ENCODE measurements at places on chromosomes 5 and 9.

DNA sequence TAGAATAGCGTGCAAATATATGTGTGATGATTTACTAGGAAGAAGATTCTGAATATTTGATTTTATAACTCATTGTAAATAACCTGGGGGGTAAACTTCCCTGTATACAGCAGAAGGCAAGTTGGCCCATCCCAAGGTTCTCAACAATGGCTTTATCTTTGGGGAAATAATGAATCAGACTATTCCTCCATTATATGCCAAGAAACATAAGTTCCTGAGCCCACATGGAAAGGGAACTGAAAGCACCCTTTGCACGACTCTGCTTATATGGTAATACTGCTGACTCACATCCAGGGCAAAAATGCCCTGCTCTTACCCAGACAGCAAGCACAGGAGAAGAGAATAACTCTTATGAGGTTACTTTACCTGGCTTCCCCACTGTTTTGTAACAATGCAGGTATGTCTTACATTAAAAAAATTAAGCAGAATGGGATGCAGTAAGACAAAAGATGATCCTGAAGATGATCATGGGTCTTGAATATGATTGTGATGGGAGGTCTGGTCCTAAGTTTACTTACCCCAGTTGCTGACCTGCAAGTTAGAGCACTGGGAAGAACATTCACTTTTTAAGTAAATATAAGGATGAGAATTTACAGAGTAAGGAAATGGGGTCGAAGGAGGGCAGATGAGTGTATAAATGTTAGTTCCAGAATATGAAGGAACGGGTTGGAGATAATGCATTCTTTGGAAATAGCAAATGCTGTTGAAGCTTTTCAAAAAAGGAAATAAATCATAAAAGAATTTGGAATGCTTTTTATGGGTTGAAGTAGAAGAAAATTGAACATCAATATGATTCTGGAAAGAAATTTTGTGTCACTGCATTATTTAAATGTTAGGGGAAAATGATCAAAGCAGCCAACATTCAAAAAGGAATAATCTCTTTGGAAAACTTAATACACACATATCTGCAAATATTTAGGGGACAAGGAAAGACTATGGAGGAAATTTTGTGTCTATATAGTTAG, 428.4 kb upstream of the MPDZ start:
- H3K4me1 ChIP-seq, result no peaks in the 10 kb centered on the region
- H3K4me3 ChIP-seq, result no peak overlapping the region
- DNase-seq, result no peak

GRCh38 chr9:28899267-28899666, 1326.0 kb upstream of the C9orf72 start:
- H3K27ac ChIP-seq, result no peak overlapping the region
- no peak for DNase-seq
- H3K36me3 ChIP-seq, result no peaks in the 10 kb centered on the region
- no peak overlapping the region for H3K4me3 ChIP-seq
- no peaks in the 10 kb centered on the region for H3K4me1 ChIP-seq
- no peaks in the 10 kb centered on the region for H3K27me3 ChIP-seq

- H3K4me3 ChIP-seq, result no peak overlapping the region
- peaks cover 2% of the 10 kb centered on the region for H3K4me1 ChIP-seq
- no peak for DNase-seq
- H3K36me3 ChIP-seq, result no peaks in the 10 kb centered on the region
- no peak overlapping the region for H3K27ac ChIP-seq
Observed at GRCh38 chr5:178419196-178419595, 171.0 kb downstream of the COL23A1 start.

GRCh38 chr9:104879555-104880309, 48.2 kb downstream of the ABCA1 start:
- no peak overlapping the region for H3K4me3 ChIP-seq
- H3K36me3 ChIP-seq, result no peaks in the 10 kb centered on the region
- H3K27me3 ChIP-seq, result no peaks in the 10 kb centered on the region
- peak overlapping the region; percentile 70 for H3K27ac ChIP-seq
- no peak for DNase-seq

GRCh38 chr5:74192606-74193299, 447.8 kb downstream of the ENC1 start:
- peak overlapping the region; percentile 56 for H3K27ac ChIP-seq
- DNase-seq, result peak; percentile 39
- no peaks in the 10 kb centered on the region for H3K4me1 ChIP-seq
- no peaks in the 10 kb centered on the region for H3K36me3 ChIP-seq
- H3K4me3 ChIP-seq, result no peak overlapping the region
- no peaks in the 10 kb centered on the region for H3K27me3 ChIP-seq

- H3K4me1 ChIP-seq, result no peaks in the 10 kb centered on the region
- no peaks in the 10 kb centered on the region for H3K27me3 ChIP-seq
- no peak overlapping the region for H3K4me3 ChIP-seq
- H3K36me3 ChIP-seq, result no peaks in the 10 kb centered on the region
Observed at GRCh38 chr5:72366324-72366976, 46.3 kb downstream of the PTCD2 start.

DNA sequence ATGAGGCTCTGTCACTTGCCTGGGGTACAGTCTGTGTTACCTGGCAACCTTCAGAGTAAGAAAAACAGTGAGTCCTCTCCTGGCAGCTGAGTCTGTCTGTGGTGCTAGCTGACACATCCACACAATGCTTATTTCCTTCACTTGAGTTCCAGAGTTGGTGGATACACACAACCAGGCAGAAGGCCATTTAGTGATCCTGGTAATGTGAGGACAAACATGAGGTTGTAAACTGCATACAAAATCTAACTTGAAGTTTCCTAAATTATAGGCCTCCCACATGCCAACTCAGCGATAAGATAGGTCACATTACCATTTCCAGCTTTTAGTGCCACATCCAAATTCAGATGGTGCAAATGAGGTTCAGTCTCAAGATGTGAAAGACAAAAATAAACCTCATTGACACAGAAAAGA, 125.5 kb downstream of the DCP2 start:
- H3K27me3 ChIP-seq, result no peaks in the 10 kb centered on the region
- no peak for DNase-seq
- no peaks in the 10 kb centered on the region for H3K4me1 ChIP-seq
- no peak overlapping the region for H3K27ac ChIP-seq
- H3K36me3 ChIP-seq, result no peaks in the 10 kb centered on the region
- H3K4me3 ChIP-seq, result no peak overlapping the region

DNA sequence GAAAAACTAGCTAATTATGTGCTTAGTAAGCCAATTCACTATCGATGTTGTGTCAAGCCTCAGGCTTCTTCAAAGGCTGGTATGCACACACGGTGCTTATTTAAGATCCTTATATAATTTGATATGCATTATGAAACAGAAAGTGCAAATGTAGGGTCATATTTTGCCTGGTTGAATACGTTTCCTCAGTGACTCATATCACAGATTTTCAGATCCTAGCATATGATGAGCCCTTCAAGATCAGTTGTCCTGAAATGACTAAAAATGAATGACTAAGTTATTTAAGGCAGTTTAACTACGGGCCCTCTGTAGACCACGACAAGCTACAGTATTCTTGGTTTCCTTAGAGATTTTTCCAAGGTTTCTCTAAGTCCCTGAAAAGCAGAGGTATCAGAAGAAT, 778.3 kb downstream of the PRELID2 start:
- H3K4me3 ChIP-seq, result no peak overlapping the region
- H3K4me1 ChIP-seq, result no peaks in the 10 kb centered on the region
- H3K27ac ChIP-seq, result no peak overlapping the region

DNA sequence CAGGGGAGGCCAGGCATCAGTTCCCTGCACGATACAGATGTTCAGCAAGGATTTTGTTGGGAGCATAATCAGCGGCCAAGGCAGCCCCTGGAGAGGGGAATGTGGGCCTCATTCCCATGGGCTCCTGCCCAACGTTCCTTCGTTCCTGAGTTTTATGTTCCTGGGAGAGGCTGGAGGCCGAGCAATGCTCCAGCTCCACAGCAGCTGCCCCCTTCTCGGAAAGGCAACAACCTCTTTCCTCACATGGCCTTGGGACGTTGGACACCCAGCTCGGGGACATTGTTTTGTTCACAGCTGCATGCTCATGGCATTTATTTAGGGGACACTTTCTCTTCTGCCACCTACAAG, 63.8 kb upstream of the COL15A1 start:
- H3K27ac ChIP-seq, result no peak overlapping the region
- peaks cover 12% of the 10 kb centered on the region for H3K4me1 ChIP-seq
- DNase-seq, result no peak
- no peaks in the 10 kb centered on the region for H3K27me3 ChIP-seq
- no peak overlapping the region for H3K4me3 ChIP-seq

- H3K27ac ChIP-seq, result no peak overlapping the region
- H3K4me1 ChIP-seq, result no peaks in the 10 kb centered on the region
- no peak overlapping the region for H3K4me3 ChIP-seq
- no peak for DNase-seq
- no peaks in the 10 kb centered on the region for H3K27me3 ChIP-seq
Observed at GRCh38 chr5:307794-308579, 13.5 kb upstream of the AHRR start.

- no peaks in the 10 kb centered on the region for H3K4me1 ChIP-seq
- H3K27ac ChIP-seq, result no peak overlapping the region
- no peak for DNase-seq
- H3K36me3 ChIP-seq, result no peaks in the 10 kb centered on the region
Observed at GRCh38 chr9:136660971-136661550, 1.7 kb upstream of the EGFL7 start.

GRCh38 chr5:150579462-150580400, 60.7 kb upstream of the SYNPO start:
- peak; percentile 64 for DNase-seq
- H3K4me3 ChIP-seq, result no peak overlapping the region
- H3K27ac ChIP-seq, result peak overlapping the region; percentile 65
- peaks cover 61% of the 10 kb centered on the region for H3K4me1 ChIP-seq
- H3K27me3 ChIP-seq, result no peaks in the 10 kb centered on the region

DNA sequence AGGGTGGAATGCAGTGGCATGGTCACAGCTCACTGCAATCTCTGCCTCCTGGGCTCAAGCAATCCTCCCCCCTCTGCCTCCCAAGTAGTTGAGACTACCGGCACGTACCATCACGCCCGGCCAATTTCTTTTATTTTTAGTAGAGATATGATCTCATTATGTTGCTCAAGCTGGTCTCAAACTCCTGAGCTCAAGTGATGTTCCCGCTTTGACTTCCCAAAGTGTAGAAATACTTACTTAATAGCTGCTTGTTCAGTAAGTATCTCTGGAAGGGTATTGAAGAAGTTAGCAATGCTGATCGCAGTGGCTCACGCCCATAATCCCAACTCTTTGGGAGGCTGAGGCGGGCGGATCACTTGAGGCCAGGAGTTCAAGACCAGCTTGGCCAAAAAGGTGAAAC, 35.7 kb upstream of the PLIN2 start:
- no peaks in the 10 kb centered on the region for H3K36me3 ChIP-seq
- peak; percentile 23 for DNase-seq
- no peak overlapping the region for H3K4me3 ChIP-seq
- H3K4me1 ChIP-seq, result peaks cover 9% of the 10 kb centered on the region
- peak overlapping the region; percentile 48 for H3K27ac ChIP-seq

DNA sequence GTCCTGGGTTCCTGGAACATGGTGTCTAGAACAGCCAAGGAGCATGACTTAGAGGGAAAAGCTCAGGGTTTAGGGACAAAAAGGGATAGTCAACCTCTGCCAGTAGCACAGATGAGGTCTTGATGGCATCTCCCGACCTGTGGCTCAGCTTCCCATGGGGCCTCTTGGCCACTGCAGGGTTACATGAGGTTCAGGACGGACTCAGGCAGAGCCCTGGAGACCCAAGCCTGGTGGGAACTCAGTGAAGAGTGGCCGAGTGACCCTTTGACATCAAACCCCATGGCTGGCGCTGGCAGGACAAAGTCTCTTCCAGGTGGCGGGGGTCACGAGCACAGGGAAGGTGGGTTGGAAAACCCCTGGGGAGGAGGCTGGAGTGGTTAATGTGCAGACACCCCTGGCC, 57.8 kb downstream of the MTRR start:
- H3K4me3 ChIP-seq, result no peak overlapping the region
- H3K27me3 ChIP-seq, result peaks cover 6% of the 10 kb centered on the region
- H3K4me1 ChIP-seq, result no peaks in the 10 kb centered on the region
- no peak for DNase-seq

DNA sequence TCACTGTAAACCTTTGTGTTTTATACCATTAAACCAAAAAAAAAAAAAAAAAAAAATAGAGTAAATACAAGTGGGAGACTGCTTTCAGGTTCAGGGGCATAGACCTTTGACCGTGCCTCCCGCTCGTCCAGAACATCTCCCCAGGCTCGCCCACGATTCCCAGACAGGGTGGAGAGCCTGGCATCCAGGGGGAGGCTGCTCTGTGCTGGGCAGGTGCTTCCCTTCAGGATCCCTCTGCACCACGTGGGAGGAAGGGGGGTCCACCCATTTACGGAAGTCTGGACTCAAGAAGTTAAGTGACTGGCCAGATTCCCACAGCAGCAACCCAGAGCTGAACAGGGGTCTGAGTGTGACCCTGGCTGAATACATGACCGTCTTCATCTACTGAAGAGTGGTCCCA, 125.4 kb upstream of the LMX1B start:
- no peak overlapping the region for H3K4me3 ChIP-seq
- no peak for DNase-seq
- H3K27ac ChIP-seq, result no peak overlapping the region
- no peaks in the 10 kb centered on the region for H3K27me3 ChIP-seq

GRCh38 chr9:113963696-113964494, 87.8 kb downstream of the ZNF618 start:
- H3K27me3 ChIP-seq, result no peaks in the 10 kb centered on the region
- H3K4me3 ChIP-seq, result no peak overlapping the region
- no peaks in the 10 kb centered on the region for H3K36me3 ChIP-seq
- no peak for DNase-seq
- H3K27ac ChIP-seq, result no peak overlapping the region

DNA sequence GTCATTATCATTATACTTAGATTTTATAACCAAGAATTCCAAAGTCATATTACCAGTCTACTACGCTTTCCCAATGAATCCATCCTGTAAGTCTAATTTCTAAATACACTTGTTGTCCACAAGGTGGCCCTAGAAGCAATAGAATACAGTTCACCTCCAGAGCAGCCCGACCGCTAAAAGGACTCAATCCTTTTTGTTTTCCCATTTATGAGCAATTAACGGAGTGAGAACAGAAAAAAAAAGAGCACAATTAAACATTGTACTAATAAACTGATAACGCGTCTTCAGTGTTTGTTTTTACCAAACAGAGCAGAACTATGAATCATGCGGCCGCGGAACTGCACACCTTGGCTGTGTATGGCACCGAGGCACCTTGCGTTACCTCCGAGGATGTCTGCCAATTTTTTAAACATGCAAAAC, 160.7 kb upstream of the DAPK1 start:
- peaks cover 11% of the 10 kb centered on the region for H3K4me1 ChIP-seq
- no peak overlapping the region for H3K27ac ChIP-seq
- DNase-seq, result peak; percentile 86
- peak overlapping the region; percentile 38 for H3K4me3 ChIP-seq
- no peaks in the 10 kb centered on the region for H3K27me3 ChIP-seq

DNA sequence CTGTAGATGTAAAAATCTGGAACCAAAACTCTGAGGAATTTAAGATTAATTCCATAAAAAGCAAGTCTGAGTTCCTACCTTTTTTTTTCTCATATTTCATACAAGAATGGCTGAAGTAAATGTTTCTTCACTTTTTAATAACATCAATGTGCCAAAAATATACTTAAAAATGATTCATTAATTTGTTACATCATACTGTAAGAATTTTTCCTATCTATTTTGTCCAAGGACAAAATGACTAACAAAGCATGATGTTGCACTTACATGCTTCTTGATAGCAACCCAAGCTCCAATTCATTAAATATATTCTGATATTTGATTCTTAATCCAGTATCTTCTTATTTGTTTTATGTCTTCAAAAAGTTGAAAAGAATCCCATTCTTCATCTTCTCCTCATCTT, 988.3 kb downstream of the TLE1 start:
- no peaks in the 10 kb centered on the region for H3K27me3 ChIP-seq
- no peak overlapping the region for H3K4me3 ChIP-seq
- H3K36me3 ChIP-seq, result no peaks in the 10 kb centered on the region
- no peak overlapping the region for H3K27ac ChIP-seq

Measured in hepatocyte (in vitro differentiated cells).